H9 (cell line): ENCODE measurements at places on chromosomes 1 and 21.

DNA sequence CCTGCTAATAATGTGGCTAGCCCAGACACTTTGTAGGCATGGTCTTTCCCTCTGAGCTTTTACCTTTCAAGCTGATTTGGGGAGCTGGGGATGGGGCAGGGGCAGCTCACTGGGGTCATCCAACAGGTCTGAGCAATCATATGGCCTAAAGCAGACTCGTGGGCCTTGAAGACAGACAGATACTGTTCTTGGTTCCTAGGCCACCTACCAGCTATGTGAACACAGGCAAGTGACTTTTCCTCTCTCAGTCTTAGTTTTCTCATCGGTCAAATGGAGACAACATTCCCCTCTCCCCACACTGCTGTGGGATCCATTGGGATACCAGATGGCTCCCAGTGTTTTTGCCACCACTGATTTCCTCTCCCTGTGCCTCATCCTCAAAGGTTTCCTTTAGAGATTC is 181.8 kb downstream of the RRAGC start:
- DNase-seq: no peak

DNA sequence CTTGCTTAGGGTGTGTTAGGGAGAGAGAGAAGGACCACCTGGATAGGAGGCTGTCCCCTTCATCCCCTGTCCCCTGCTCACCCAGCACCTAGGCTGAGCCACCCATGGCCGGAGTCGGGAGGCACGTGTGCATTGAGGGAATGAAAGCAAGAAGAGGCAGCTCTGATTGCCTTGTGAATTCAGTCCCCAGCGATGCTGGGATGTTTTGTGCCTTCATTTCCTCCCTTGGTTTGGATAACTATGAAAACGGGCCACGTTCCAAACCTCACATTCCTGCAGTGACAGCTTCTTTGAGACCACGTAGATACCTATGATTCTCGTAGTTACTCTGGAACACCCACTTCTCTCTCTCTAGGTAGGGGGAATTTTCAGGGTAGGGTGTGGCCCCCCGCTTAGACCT is 67.1 kb downstream of the MAN1C1 start:
- DNase-seq: no peak

DNA sequence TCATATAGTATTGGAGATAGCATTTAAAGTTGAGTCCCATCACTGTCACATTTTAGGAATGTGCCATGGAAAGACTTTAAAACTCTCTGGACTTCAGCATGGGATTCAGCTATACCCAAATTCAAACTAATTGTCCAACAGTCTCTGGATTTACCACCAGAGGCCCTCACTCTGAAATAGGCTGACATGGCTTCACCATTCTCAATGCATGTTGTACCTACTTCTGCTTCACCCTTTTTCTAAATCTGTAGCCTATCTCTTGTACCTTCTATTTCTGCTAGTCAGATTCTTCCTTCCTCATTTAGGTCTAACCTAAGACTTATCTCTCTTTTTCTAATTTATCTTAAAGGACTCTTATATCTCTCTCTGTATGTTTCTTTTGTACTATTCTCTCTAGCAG is 512.7 kb upstream of the ZRANB2 start:
- DNase-seq: no peak

DNA sequence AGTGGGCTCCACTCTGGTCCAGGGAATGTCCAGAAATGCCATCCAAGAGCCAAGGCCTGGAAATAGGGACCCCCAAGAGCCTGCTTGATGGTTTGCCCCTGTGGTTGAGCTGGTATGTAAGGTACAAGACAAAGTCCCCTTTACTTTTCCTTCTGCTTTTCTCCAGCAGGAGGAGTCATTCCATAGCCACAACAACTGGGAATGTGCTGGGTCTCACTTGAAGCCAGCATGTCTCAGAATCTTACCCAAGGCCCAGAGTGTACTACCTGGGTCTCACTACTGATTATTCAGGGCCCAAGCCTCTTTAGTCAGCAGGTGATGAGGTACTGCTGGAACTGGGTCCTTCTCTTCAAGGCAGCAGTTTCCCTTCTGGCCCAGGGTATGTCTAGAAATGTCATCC is 62.1 kb upstream of the CD55 start:
- DNase-seq: peak; percentile 38

DNA sequence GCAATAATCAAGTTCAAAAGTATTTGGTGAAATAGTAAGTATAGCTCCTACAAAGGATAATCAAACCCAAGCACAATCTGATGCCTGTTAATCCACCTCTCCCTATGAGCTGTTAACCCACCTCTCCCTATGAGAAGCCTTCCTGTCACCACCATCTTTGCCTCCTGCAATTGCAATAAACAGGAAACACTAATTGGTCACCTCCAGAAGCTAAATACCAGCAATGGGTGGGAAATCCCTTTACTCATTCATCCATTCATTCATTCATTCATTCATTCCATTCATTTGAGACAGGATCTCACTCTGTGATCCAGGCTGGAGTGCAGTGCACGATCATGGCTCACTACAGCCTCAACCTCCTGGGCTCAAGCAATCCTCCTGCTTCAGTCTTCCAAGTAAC is 132.8 kb downstream of the RERE start:
- no peak for DNase-seq

- no peak for DNase-seq
Measured at GRCh38 chr1:8477166-8477982, 159.5 kb downstream of the SLC45A1 start.

- DNase-seq: no peak
Measured at GRCh38 chr1:27428316-27429028, 36.0 kb downstream of the GPR3 start.

- no peak for DNase-seq
Measured at GRCh38 chr1:206010060-206010459, 6.9 kb upstream of the RAB7B start.

GRCh38 chr1:212125654-212126053 is 90.1 kb downstream of the DTL start:
- DNase-seq: no peak

GRCh38 chr1:54981466-54981865 is 1.0 kb downstream of the TMEM61 start:
- no peak for DNase-seq

DNA sequence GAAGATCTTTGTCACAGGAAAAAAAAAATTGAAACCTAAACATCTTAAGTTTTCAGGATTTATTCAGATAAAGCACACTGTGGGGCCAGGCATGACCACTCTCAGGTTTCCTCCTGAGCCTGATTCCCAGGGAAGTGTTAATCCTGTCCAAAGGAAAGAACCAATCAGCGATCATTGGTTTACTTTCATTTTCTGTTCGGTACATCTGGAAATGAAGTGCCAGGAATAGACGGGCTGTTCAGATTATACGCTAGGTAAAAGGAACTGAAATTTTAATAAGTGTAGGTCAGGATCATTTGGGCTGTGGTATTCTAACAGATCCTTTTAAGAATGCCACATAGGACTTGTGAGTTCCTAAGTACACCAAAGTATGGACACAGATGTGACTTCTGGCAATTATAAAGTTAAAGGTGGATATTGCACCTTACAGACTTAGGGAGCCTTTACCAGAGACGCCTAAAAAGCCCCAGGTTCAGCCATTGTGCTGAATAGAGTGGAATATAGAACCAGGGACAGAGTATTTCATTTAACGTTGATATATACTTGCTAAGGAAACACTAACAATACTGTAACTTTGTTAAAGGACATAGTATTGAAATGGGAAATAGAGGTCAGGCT is 9.3 kb upstream of the CACYBP start:
- DNase-seq: no peak

GRCh38 chr1:219086956-219087469 is 86.7 kb upstream of the LYPLAL1 start:
- DNase-seq: no peak

GRCh38 chr21:21156397-21156796 is 158.2 kb downstream of the NCAM2 start:
- DNase-seq: no peak

DNA sequence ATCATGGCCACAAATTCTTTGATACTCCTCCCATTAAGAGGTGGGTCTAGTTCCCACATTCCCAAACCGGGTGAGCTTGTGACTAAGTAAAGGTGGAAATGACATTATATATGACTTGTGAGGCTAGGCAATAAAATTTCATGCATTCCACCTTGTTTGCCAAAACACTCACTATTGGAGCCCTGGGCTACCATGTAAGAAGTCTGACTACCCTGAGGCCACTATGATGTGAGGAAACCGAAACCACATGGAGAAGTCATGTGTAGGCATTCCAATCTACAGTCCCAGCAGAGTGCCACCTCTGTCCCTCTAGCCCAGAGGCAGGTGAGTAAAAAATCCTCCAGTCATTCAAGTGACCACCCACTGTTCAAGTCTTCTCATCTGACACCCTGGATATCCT is 17.9 kb upstream of the SMG7 start:
- DNase-seq: no peak

- DNase-seq: no peak
Measured at GRCh38 chr1:110153407-110153950, 3.2 kb downstream of the SLC6A17 start.

DNA sequence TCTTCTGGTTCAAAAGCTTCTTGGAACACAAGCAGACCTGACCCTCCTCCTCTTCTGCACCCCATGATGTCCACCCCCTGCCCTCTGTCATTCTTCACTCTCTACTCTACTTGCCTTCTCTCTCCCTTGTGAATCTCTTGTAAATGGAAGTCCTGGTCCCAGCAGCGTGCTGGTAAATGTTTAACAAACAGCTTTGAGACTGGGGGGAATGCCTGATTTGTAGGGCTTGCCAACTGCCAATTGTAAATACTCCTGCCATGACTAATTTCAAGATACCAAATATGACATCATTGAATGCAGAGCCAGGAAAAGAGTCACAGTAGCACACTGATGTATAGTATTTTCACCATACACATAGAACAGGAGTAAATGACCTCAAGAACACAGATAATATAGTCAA is 40.9 kb upstream of the LRRN2 start:
- DNase-seq: no peak

DNA sequence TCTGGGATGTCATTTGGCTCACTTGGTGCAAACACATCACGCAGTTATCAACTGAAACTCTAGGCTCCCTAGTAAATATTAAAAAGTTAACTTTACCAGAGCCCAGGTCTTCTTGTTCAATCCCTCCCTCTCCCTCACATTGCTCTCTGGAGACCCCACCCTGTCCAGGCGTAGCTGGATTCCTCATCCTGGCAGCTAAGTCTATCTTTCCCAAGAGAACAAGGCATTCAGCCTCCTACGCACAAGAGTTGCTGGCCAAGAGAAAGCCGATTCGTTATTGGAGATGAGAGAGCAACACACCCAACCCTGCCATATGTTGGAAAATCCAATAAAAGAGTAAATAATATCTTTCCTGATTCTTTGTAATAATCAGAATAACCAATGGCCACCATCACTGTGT is 117.9 kb downstream of the SLC30A10 start:
- DNase-seq: no peak

DNA sequence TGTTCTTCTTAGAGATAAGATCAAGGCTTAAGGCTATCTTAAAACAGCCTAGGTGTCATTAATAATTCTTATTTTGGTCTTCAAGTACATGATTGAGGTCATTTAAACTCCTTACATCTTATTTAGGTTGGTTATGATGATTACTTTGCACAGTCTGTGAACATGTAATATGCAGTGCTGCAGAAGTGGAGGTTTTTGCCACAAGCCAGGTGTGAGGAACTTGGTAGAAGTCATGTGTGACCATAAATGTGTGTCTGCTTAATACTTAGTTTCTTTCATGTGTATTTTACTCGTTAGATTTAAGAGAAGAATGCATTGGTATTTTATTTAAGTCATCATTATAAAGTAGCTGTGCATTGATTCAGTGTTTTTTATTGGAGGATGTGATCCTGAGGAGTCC is 10.1 kb downstream of the ATG4C start:
- DNase-seq: no peak

- no peak for DNase-seq
Measured at GRCh38 chr1:74452035-74452434, 60.4 kb downstream of the LRRC53 start.

DNA sequence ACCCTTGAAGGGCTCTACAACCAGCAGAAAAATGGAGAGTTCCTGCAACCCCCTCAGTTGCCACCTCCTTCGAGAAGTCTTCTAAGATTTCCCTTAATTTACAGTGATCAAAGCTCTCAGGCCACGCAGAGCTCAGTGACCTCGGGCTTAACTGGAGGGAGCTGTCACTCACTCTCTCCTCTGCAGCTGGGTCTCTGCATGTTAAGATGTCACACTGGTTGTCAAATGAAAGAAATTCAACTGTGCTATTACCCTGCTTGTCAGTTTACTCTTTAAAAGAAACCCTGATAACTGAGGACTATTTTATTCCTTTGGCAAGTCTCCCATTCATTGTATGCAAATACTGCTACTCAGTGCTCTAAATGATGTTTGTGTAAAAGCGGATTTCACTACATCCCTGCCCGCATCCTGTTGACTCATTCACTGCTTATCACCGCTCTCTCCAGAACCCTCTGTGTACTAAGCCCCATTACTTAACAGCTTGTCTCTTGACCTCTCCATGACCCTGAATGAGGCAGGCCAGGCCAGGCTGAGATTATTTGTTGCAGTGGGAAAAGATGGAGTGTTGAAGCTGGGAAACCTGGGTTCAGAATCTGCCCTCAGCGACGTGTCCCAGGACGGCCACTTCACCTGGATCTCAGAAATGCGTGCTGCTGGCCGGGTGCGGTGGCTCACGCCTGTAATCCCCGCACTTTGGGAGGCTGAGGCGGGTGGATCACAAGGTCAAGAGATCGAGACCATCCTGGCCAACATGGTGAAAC is 13.7 kb downstream of the DHRS3 start:
- DNase-seq: no peak

GRCh38 chr1:85857991-85858390 is 149.8 kb upstream of the ZNHIT6 start:
- no peak for DNase-seq

DNA sequence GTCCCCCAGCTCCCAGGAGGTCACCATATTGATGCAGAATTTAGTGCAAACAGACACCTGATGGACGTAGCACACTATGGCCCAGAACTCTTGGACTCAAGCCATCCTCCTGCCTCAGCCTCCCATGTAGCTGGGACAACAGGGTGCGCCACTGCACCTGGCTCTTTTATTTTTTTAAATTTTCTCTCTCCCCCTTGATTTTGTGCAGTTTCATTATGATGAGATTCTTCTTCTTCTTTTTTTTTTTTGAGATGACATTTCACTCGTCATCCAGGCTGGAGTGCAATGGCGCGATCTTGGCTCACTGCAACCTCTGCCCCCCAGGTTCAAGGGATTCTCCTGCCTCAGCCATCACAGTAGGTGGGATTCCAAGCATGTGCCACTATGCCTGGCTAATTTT is 63.8 kb downstream of the RPS6KA1 start:
- DNase-seq: no peak

DNA sequence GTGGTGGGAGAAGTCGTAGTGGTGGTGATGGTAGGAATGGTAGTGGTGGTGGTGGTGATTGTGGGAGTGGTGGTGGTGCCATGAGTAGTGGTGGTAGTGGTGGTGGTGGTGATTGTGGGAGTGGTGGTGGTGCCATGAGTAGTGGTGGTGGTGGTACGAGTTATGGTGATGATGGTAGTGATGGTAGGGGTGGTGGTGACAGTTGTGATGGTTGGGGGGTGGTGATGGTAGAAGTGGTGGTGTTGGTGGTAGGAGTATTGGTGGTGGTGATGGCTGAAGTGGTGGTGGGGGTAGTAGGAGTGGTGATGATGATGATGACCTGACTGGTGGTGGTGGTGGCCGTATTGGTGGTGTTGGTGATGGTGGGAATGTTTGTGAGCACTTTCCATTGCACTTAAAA is 107.1 kb downstream of the DISC1 start:
- DNase-seq: no peak
